ENCODE measurements at places on chromosomes 7 and 10. TPM values are rescaled to one million over a fixed set of nuclear protein-coding genes. Genes with fewer than 3 reads are reported as not detected.

DNA sequence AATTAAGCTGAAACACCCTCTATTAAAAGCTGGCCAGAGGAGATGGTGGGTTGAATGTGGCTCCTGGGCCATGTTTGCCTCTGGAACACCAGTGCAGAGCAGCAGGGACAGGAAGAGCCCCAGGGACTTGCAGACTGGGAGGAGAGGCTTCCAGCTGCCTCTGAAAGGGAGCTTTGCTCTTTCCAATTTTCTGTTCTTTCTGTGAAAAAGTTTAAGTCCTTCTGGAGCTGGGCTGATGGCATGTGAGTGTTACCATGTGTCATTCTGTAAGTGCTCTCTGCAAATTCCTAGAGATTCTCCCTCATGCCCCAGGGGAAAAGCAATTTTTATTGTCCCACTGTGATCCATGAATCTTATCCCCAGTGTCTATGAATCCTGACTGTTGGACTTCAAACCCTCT lies 112.8 kb upstream of the LANCL2 start:
- no peak for DNase-seq
- no peak overlapping the region for H3K27ac ChIP-seq
- H3K4me3 ChIP-seq: no peak overlapping the region
- no peaks in the 10 kb centered on the region for H3K27me3 ChIP-seq
- H3K4me1 ChIP-seq: peaks cover 14% of the 10 kb centered on the region
- no peaks in the 10 kb centered on the region for H3K36me3 ChIP-seq

GRCh38 chr7:30914596-30914995 lies 2.9 kb downstream of the AQP1 start:
- no peaks in the 10 kb centered on the region for H3K27me3 ChIP-seq
- peaks cover 51% of the 10 kb centered on the region for H3K4me1 ChIP-seq
- H3K36me3 ChIP-seq: peaks cover 4% of the 10 kb centered on the region
- H3K27ac ChIP-seq: peak overlapping the region; percentile 78

DNA sequence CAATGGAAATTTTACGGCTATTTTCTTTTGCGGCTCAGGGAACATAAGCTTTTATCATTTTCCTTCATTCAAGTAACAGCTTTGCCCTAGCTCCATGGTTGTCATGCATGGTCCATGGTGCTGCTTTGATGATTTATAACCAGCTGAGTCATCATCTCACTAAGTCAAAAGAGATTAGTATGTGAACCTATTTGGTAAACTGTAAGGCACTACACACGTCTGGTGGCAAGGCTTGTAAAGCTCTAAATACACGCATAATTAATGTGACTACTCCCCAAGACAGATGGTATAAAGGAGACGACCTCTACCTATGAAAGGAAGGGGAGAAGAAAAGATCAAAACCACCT lies 340.2 kb downstream of the KCNMA1 start:
- no peaks in the 10 kb centered on the region for H3K4me1 ChIP-seq
- H3K27ac ChIP-seq: no peak overlapping the region
- DNase-seq: no peak
- H3K4me3 ChIP-seq: no peak overlapping the region
- H3K27me3 ChIP-seq: no peaks in the 10 kb centered on the region

GRCh38 chr7:13144673-13145072 lies 457.2 kb downstream of the ARL4A start:
- H3K4me1 ChIP-seq: no peaks in the 10 kb centered on the region
- no peak overlapping the region for H3K4me3 ChIP-seq
- H3K27me3 ChIP-seq: no peaks in the 10 kb centered on the region

GRID1 gene
- total RNA-seq: 5.0 TPM

DNA sequence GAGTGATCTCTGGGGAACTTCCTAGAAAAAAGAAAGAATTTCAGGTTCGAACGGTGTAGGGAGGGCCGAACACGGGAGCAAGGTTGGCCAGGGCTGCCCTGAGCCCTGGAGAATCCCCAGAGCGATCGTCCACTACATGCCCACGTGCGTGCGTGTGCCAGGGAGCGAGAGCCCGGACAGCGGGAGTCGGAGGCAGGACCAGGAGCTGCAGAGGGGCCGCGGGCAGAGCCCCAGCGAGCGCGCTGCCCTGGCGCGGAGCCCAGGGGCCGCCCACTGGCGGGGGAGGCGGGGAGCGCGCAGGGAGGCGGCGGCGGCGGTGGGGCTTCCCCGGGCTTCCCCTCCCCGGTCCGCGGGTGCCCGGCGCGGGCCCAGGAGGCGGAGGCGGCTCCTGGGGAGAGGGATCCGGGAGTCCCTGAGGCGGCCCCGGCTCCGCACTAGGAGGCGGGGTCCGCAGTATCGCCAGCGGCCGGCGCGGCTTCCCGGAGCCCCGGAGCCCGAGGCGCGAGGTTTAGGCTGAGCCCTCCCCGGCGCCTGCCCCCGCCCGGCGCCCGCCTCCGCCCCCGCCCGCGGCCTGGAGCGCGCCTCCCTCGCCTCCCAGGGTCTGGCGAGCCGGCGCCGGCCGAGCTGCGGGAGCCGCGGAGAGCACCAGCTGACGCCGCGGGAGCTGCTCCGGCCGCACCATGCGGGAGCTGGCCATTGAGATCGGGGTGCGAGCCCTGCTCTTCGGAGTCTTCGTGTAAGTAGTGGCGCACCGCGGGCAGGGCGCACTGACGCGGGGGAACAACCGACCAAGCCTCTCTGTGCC lies at the start of gene PLPP4:
PLPP4 (plus strand) TSS at position 602 of the 805 bp plus-strand sequence; CDS start at position 681, 79 bp downstream.
- H3K36me3 ChIP-seq: no peaks in the 10 kb centered on the region
- H3K4me1 ChIP-seq: peaks cover 19% of the 10 kb centered on the region
- DNase-seq: no peak
- peaks cover 12% of the 10 kb centered on the region for H3K27me3 ChIP-seq

LRRTM3 gene
- total RNA-seq: not detected

GRCh38 chr10:68550747-68551411 lies 9.3 kb upstream of the TET1 start:
- H3K27ac ChIP-seq: no peak overlapping the region
- DNase-seq: peak; percentile 31
- H3K4me3 ChIP-seq: no peak overlapping the region
- H3K36me3 ChIP-seq: no peaks in the 10 kb centered on the region
- H3K4me1 ChIP-seq: no peaks in the 10 kb centered on the region

GRCh38 chr10:103276896-103277712 lies at the start of gene INA:
TSS of gene INA (plus strand) at chr10:103277138. CDS start at chr10:103277212, 74 bp downstream.
- H3K27me3 ChIP-seq: peaks cover 17% of the 10 kb centered on the region
- H3K27ac ChIP-seq: no peak within 1 kb of the TSS
- DNase-seq: peak; percentile 79
- H3K4me1 ChIP-seq: peaks cover 8% of the 10 kb centered on the region
- no peaks in the 10 kb centered on the region for H3K36me3 ChIP-seq

DNA sequence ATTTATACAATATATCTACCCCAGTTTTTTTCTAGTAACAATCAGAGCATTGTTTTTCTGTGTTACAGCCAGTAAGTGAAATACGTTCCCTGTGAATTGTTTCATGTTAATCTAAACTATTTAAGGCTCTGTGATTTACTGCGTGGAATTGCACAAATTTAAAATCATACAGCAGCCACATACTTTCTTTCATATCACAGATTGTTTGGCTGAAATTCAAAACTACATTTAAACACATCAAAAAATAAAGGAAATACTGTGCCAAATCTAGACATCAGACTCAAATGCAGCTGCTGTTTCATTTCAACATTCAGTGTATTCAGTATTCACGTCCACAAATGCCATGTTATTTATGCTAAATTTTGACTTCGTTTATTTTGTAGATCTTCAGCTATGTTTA lies 242.6 kb upstream of the HGF start:
- H3K27me3 ChIP-seq: no peaks in the 10 kb centered on the region
- H3K36me3 ChIP-seq: no peaks in the 10 kb centered on the region
- H3K27ac ChIP-seq: no peak overlapping the region
- DNase-seq: no peak
- H3K4me1 ChIP-seq: no peaks in the 10 kb centered on the region
- no peak overlapping the region for H3K4me3 ChIP-seq

DNA sequence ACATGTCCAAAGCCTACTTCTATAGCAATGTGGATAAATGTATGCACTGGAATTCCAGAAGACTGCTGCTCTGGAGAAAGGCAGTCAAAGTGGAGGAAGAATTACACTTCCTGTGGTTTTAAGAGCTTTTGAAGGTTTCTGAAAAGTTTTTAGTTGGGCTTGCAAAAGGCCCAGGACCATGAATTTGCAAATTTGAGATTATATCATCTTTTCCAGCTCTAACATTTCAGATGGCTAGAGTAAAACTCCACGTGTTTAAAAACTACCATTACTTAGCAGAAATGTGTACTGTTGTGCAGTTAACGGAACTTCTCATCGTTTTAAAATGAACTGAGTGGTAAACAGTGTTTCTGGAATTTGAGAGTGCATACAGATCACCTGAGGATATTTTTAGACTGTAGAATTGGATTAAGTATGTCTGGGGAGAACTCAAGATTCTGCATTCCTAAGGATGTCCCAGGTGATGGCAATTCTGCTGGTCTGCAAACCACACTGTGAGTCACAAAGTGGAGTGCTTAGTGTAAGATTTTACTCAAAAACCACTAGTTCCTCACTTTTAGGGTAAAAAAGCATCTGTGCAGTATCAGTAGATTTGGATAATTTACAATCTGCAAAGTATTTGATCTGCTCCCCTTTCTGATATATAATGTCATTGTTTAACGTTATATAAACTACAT lies 32.9 kb upstream of the CCDC71L start:
- DNase-seq: no peak
- H3K27ac ChIP-seq: no peak overlapping the region
- H3K4me1 ChIP-seq: no peaks in the 10 kb centered on the region

DNA sequence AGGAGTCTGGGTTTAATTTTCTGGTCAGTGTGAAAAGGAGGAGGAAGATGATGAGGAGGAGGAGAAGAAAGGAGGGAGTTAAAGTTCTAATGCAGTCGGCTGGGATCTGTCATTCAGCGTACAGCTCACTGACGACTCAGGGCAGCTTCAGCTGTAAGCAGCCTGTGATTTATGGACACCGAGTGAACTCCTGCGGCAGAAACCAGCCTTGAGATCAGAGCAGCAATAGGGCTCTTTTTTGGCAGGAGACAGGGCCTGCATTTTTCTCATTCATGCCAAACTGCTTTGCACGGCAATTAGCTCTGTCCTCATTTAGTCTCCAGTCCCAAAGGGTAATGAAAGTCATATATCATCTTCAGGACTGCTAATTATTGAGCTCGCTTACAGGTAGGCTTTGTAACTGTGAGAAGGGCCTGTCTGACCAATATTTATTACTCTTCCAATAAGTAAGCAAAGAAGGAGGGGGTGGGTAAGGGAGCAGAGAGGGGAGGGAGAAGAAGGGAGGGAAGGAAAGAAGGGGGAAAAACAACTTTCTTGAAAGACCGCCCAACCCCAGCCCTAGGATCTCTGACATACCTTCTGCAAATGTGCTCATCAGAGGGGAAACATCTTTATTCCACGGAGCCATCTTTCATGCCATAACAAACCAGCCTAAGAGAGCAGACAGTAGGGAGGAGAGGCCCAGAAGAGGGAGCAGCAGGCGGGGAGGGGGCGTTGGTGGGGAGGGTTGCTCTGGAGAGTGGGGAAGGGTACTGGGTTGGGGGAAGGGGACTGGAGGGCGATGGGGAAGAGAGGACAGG lies 48.1 kb upstream of the COMTD1 start:
- no peaks in the 10 kb centered on the region for H3K27me3 ChIP-seq
- peak overlapping the region; percentile 2 for H3K4me3 ChIP-seq
- no peak for DNase-seq
- H3K36me3 ChIP-seq: no peaks in the 10 kb centered on the region

DNA sequence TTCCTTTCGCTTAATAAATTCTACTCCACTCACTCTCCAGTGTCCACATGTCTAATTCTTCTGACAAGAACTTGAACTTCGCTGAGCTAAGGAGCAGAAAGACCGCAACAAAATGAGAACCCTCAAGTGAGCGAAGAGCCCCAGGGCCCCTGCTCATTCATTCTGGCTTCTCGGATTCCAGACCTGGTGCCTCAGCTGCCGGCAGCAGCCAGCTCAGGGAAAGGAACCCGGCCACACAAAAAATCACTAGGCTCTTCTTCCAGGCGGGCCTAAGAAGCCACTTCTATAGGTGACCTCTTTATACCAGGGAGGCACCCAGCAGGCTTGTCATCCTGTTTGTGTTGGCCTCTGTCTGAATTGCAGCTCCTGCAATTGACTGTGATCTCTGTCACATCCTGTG lies 33.3 kb downstream of the OTUD1 start:
- no peaks in the 10 kb centered on the region for H3K36me3 ChIP-seq
- H3K27me3 ChIP-seq: no peaks in the 10 kb centered on the region
- H3K4me1 ChIP-seq: no peaks in the 10 kb centered on the region
- no peak overlapping the region for H3K4me3 ChIP-seq

- no peak overlapping the region for H3K27ac ChIP-seq
- no peak overlapping the region for H3K4me3 ChIP-seq
- peaks cover 4% of the 10 kb centered on the region for H3K36me3 ChIP-seq
- H3K27me3 ChIP-seq: no peaks in the 10 kb centered on the region
- no peaks in the 10 kb centered on the region for H3K4me1 ChIP-seq
These were observed 33.5 kb upstream of the UMAD1 start for GRCh38 chr7:7607010-7607409.

DNA sequence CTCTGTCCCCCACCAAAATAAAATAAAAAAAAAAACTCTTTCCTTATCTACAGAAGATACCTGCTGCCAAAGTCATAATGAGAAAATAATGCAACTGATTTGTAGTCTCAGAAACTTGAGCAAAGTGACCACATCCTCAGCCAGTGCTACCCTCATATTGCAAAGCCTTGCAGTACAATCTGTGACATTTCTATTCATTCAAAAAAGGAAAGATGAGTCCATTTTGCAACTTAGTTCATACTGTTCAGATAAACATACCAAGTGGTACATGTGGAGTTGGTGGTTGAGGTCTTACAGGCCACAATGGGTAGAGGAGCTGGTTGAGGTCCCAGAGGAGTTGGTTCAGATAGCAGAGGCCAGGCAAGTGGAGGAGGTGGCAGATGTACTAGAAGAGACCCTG lies 6.5 kb upstream of the EIF5AL1 start:
- no peaks in the 10 kb centered on the region for H3K4me1 ChIP-seq
- no peaks in the 10 kb centered on the region for H3K36me3 ChIP-seq
- no peak overlapping the region for H3K27ac ChIP-seq
- no peak for DNase-seq
- no peaks in the 10 kb centered on the region for H3K27me3 ChIP-seq

CHCHD3 gene
- 42.6 TPM for total RNA-seq

DNA sequence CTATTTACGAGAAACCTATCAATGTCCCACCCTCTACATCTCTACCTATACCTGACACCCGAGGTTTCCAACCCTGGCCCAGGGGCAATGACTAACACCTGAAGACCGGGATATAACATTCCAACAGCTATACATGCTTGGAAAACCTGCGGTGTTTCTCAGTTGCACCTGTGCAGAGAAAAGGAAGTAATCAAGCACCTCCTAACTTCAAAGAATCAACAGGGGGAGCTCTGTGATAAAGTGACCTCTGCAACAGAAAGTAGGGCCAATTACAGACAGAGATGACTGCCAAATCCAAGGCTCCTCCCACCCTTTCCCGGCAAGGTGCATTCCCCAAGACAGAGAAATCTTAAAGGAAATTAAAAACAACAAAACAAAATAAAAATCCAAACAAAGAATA lies 41.3 kb downstream of the CCDC6 start:
- peaks cover 14% of the 10 kb centered on the region for H3K4me1 ChIP-seq
- H3K36me3 ChIP-seq: no peaks in the 10 kb centered on the region
- H3K27me3 ChIP-seq: no peaks in the 10 kb centered on the region
- no peak for DNase-seq
